NCI-H524 (cell line): ENCODE measurements at places on chromosomes 5 and 9.

GRCh38 chr9:96660692-96661248 lies 5.7 kb upstream of the PRXL2C start:
- DNase-seq: no peak

- no peak for DNase-seq
Measured at GRCh38 chr5:142806841-142807267, 36.7 kb downstream of the ARHGAP26 start.

DNA sequence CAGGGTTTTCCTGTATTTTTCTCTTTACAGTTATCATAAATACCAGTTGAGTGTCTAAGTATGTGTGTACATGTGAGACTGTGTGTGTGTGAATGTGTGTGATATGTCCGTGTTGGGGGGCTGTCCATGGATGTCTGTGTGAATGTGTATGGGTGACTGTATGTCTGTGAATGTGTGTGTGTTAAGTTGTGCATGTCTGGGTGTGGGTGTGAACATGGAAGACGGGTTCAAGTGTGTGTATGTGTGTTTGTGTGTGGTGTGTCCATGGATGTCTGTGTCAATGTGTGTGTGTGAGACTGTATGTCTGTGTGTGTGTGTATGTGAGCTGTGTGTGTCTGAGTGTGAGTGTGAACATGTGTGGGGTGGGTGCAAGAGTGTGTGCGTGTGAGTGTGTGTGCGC lies 55.0 kb downstream of the VAV2 start:
- DNase-seq: no peak

- DNase-seq: no peak
Measured at GRCh38 chr9:33165263-33166151, 1.6 kb downstream of the B4GALT1 start.

GRCh38 chr9:80875947-80876346 lies 813.4 kb downstream of the TLE1 start:
- DNase-seq: no peak

GRCh38 chr9:137602661-137603060 lies 2.8 kb upstream of the ARRDC1 start:
- peak; percentile 72 for DNase-seq

GRCh38 chr5:42518595-42519221 lies 95.5 kb downstream of the GHR start:
- no peak for DNase-seq
